ENCODE measurements at places on chromosomes 1 and 21.

DNA sequence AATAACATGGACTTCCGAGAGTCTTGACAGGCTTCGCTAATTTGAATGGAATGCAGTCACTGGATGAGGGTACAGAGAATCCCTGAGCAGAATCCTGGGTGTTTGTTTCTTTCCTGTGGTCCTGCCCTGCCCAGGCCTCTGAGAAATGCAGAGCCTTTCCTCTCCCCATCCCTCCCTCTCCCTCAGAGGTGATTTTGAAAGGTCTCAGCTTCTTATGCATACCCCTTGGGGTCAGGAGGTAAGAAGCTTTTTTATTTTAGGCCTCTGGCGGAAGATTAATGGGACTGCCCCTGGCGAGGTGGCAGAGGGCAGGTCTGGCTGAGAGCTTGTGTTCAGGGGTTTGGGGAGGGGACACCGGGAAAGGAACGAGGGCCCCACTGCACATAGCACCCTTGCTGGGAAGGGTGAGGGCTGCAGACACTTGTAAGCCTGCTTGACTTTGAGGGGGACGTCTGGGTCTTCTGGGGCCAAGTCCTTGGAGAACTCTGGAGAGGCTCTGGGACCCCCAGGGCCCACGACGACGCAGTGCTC, 116.5 kb upstream of the SLC45A1 start:
- no peak for DNase-seq

DNA sequence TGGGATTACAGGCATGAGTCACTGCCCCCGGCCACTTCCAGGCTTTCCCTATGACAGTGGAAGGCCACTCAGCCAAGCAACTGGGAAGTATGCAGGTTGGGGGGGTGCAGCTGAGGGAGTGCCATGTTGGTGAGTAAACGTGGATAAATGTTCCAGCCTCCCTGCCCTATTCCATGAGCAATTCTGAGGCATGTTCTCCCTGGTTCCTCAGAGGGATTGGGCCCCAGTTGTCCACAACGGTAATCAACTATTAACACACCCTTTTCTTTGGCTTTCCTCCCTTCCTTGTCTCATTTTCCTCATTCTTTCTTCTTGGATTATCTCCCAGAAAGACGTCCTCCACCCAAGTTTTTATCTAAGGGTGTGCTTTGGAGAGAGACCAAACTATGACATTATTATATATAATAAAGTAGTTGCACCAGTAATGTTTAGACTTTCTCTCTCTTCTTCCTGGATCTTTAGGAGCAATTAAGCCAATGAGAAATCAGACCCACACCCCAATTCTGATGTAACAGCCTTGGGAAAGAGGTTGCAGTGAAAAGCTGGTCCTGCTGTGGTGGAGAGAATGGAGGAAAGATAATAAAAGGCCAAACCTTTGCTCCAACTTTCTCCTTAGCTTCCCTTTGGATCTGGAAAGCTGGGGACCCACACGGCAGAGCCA, 6.8 kb upstream of the SLAMF9 start:
- no peak for DNase-seq

GRCh38 chr1:86487131-86487810, 18.5 kb downstream of the CLCA1 start:
- no peak for DNase-seq

DNA sequence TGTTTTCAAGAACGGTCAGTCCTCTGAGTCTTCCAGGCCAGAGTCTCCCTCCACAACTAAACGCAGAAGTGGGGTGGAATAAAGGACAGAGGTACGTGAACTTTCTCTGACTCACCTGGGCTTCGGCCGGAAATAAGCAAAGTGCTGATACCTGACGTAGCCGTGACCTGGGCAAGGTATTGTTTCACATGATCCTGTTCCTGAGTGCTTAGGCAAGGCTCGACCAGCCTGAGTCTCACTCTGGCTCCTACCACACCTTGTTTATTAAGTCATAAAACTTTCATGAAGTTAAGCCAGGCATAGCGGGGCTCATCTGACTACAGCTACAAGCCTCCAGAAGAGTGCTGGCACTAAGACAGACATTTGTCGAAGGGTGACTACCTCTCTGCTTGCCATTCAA, 327.5 kb downstream of the SETD4 start:
- DNase-seq = no peak

DNA sequence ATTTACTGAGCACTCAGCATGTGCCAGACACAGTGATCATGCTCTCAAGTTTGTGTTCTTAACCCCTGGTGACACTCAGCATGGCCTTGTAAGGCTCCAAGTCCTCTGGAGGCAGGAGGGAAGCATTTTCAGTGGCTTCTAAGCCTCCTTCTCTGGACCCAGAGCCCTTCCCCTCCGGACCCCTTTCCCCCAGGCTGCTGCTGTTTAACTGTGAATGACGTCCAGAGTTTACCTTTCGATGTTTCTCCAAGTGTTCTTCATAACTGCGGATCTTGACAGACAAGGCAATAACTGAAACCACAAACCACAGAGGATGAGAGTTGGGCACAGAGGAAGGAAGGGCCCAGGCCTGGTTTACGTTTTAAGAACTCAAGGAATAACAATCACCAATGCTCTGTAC, 6.5 kb downstream of the MRPS15 start:
- DNase-seq = no peak

DNA sequence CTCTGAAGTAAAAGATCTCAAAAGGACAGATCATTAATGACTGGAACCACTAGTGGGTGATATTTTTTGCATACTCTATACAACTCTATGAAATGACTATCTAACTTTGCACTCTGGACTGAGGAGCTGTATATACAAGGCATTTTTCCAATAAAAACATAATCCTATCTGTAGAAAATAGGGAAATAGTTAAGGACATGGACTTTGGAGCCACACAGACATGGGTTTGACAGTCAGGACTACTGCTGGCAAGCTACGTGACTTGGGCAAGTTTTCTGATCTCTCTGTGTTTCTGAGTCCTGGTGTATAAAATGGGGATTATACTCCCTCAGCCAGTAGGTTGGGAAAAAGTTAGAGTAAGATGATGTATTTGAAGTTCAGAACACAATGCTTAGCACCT, 20.9 kb upstream of the HSD3B2 start:
- no peak for DNase-seq

DNA sequence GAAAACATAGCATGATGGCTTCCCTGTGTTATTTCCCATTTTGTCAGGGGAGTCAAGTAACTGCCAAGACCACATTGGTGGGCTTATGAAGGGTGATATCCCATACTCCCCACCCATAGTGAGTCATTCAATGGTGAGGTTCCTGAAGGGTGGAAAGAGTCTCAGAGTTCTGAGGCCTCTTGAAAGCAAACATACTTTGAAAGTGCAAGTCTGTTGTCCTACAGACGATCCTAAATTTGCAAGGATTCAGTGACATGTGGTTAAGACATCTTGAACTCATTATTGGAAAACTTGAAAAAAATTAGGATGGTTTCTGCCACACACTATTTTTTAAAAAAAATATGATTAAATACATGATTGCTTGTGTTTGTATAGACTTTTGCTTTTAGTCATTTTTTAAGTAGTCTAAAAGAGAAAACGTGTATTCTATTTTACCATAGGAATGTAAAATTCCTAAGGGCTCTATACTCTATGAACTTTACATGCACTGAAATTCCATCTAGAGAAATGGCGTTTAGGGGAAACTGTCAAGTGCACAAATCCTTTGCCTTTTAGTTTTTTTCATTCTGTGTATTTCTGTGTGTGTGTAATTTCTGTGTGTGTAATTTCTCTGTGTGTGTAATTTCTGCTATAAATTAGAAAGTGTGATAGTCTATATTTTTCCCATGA, 225.5 kb upstream of the ADAMTS5 start:
- no peak for DNase-seq

DNA sequence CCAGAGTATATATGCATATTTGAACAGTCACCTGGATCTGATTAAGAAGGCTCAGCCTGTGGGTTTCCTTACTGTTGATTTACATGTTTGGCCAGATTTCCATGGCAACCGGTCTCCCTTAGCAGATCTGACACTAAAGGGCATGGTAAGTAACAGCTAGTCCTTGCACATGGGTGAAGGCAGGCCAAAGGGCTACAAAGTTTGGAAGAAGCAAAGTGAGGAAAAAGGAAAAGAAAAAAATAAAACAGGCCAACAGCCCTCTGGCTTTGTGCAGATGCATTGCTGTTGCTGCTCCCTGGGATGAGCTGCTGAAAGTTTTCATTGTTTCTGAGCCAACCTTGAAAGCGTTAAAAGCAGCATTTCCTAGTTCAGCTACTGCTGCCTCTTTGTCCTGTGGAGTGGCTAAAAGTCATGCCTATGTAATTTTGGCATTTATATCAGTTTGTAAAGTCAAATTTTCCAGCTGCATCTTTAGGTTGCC, 176.5 kb upstream of the HOOK1 start:
- DNase-seq = no peak

DNA sequence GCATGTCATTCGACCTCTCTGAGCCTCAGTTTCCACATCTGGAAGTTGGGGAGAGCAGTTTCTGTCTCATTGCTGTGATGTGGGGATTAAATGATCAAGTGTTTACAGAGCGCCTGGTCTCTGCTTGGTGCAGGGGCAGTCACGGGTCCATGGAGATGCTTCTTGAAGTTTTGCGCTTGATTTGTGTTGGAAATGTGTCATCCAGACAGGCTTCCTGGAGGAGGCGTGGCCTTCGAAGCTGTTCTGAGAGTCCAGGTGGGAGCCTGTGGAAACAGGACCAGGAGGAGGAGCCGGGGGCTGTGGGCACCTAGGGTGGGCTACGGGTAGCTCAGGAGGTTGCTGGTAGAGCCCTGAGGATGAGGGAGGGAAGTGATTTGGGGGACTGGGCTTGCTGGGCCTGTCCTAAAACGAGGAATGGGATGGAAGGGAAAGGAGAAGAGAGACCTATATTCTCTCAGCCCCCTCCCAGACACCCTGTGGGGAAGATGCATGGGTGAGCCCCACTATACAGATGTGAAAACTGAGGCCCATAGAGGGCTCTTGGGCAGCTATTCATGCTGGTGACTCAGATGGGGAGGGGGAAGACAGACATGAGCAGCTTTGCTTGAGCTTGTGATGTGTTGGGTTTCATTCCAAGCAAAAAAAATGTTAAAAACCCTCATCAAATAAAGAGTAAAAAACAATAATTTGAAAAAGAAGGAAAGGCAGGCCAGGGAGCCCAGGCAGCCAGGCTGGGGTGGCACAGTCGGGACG, 107.2 kb upstream of the WNT4 start:
- no peak for DNase-seq

DNA sequence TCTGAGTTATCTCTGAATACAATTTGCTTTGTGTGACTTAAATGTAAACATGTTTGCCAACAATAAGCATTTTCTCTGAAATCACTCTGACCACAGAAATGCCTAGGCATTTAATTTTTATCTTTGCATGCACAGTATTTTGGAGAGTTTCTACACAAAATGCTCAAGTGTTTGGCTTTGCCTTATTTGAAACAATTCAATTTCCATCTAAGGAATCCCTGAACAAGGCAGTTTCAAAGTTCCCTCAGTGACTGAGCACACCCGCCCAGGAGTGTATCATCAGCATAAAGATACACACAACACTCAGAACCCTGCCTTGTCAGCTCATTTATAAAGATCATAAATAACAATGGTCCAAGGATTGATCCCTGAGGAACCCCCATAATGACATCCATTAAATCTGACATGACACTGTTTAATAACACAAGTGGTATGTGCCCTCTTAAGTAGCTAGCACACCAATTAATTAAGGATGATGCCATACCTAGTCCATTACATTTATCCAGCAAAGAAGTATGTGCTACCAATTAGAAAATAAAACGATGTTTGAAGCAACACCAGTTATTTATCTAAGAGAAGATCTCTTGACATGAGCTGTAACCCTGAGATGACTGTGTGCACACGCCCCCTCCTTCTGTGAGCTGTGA, 585.8 kb downstream of the ADGRL2 start:
- no peak for DNase-seq

GRCh38 chr1:187481581-187482148, 652.9 kb downstream of the PLA2G4A start:
- DNase-seq = no peak

- no peak for DNase-seq
These were observed 111.5 kb downstream of the NCAM2 start for GRCh38 chr21:21109736-21110135.

GRCh38 chr1:209412036-209412435, 171.5 kb upstream of the CAMK1G start:
- DNase-seq = no peak

- no peak for DNase-seq
These were observed 169.9 kb upstream of the CSF3R start for GRCh38 chr1:36652586-36652985.

DNA sequence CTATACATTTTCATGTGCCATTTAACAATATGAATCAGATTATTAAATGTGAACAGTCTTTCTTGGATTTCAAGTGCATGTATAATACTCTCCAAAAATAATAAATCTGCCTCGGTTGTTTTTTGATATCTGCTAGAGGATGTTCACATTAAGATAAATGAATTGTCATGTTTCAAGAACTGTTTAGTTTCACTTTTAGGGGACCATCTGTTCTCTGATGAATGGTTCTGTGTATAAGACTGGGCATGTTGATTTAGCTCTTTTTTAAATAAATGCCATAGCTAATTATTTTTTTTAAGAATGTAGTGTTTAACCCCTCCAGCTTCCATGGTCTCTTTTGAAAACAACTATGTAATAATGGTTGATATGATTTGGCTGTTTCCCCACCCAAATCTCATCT, 1245.1 kb upstream of the ADGRL4 start:
- DNase-seq = no peak

DNA sequence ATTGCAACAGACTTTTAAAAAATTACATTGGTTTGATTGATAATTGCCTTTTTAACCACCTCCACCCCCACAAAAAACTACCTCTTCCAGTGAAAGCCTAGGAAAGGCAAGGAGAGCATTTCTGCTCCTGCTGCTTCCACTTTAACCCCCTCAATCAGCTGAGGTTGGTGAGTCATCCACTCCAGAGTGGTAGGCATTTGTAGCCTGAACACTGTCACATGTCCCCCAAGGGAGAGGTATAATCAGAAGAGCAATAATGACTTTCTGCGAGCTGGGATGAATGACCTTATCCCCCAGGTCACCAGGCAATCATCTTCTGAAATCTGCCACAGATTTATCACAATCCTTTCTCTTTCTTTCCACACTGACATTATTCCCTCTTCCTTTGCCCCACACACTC, 126.6 kb upstream of the CAMK1G start:
- DNase-seq = no peak

GRCh38 chr1:156230473-156230837, 11.5 kb upstream of the BGLAP start:
- no peak for DNase-seq

GRCh38 chr1:55947446-55947845, 631.9 kb downstream of the PLPP3 start:
- no peak for DNase-seq

- DNase-seq = no peak
These were observed 21.8 kb downstream of the RSPH1 start for GRCh38 chr21:42474043-42474831.

Data from glomerular endothelial cell (primary cell).